Renal cortical epithelial cell (primary cell): ENCODE measurements at places on chromosomes 12 and 14. TPM values are rescaled to one million over a fixed set of nuclear protein-coding genes. Genes with fewer than 3 reads are reported as not detected.

PIWIL1 gene
- not detected in 2 replicates for total RNA-seq

FGF6 gene
- not detected in 2 replicates for total RNA-seq

TMEM179 gene
- not detected in 2 replicates for total RNA-seq

CGRRF1 gene
- total RNA-seq, result 16.7 and 23.1 TPM in 2 replicates

MYL2 gene
- total RNA-seq, result not detected in 2 replicates

TSHR gene
- 0.50 TPM in 1 of 2 replicates, not detected in the other for total RNA-seq

PPM1H gene
- total RNA-seq, result 27.1 and 36.6 TPM in 2 replicates

KERA gene
- total RNA-seq, result not detected in 2 replicates

E2F7 gene
- total RNA-seq, result 0.99 and 5.2 TPM in 2 replicates

EMP1 gene
- total RNA-seq, result 60.2 and 110 TPM in 2 replicates

NXPH4 gene
- total RNA-seq, result 0.40 TPM in 1 of 2 replicates, not detected in the other

RDH5 gene
- total RNA-seq, result 1.6 and 2.7 TPM in 2 replicates

CCDC177 gene
- not detected in 2 replicates for total RNA-seq

PLXNC1 gene
- total RNA-seq, result 2.7 and 3.1 TPM in 2 replicates

INSM2 gene
- 0.05 TPM in 1 of 2 replicates, not detected in the other for total RNA-seq

ANKRD33 gene
- not detected in 2 replicates for total RNA-seq

ACRBP gene
- total RNA-seq, result 0.15 and 0.17 TPM in 2 replicates

HIF1A gene
- 443 and 1,090 TPM in 2 replicates for total RNA-seq

CCDC175 gene
- not detected in 2 replicates for total RNA-seq

IL22 gene
- not detected in 2 replicates for total RNA-seq

SOAT2 gene
- not detected in 2 replicates for total RNA-seq

BLTP3B gene
- 23.3 and 30.0 TPM in 2 replicates for total RNA-seq

BDKRB2 gene
- 3.6 and 6.1 TPM in 2 replicates for total RNA-seq

MANSC4 gene
- not detected in 2 replicates for total RNA-seq

FOXM1 gene
- 0.60 and 4.9 TPM in 2 replicates for total RNA-seq

KRT84 gene
- total RNA-seq, result not detected in 2 replicates

PAPLN gene
- total RNA-seq, result 21.4 and 164 TPM in 2 replicates

CCDC88C gene
- total RNA-seq, result 8.2 and 13.4 TPM in 2 replicates

ANP32D gene
- total RNA-seq, result not detected in 2 replicates

AQP2 gene
- total RNA-seq, result 0.30 TPM in 1 of 2 replicates, not detected in the other

CD163L1 gene
- total RNA-seq, result 0.10 TPM in 1 of 2 replicates, not detected in the other

BICDL1 gene
- 9.2 and 15.5 TPM in 2 replicates for total RNA-seq

HVCN1 gene
- 0.35 and 0.50 TPM in 2 replicates for total RNA-seq

APOLD1 gene
- total RNA-seq, result 1.5 and 3.6 TPM in 2 replicates

RNASE3 gene
- total RNA-seq, result not detected in 2 replicates

TGM1 gene
- 0.45 and 1.6 TPM in 2 replicates for total RNA-seq

NAP1L1 gene
- total RNA-seq, result 309 and 481 TPM in 2 replicates

CLECL1 gene
- not detected in 2 replicates for total RNA-seq

KRT79 gene
- not detected in 2 replicates for total RNA-seq
